Lung microvascular endothelial cell (primary cell): ENCODE measurements at places on chromosomes 2 and 18. TPM values are rescaled to one million over a fixed set of nuclear protein-coding genes. Genes with fewer than 3 reads are reported as not detected.
A peak's percentile ranks its signal among the peaks of the same experiment; 100 is the strongest.

DNA sequence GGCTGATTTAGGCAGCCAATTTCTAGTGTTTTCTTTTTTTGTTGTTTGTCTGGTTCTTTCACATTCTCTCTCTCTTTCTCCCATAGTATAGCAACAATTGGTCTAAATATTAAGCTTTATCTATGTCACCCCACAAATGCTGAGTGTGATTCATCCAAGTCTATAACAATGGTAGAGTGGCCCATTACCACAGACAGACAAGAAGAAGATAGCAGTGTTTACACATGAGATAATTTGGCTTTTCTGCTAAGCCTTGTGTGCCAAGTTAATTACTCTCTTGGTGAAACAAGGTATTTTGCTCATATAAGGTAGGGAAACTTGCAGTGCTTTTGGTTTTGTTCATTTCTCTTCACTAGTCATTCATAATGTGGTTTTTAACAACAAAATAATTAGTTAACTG, 166.5 kb downstream of the SLC8A1 start:
- DNase-seq: no peak

GRCh38 chr18:48345596-48345995, 63.6 kb downstream of the ZBTB7C start:
- DNase-seq: peak; percentile 11

GRCh38 chr2:148622366-148622765, 22.2 kb upstream of the EPC2 start:
- no peak for DNase-seq

DNA sequence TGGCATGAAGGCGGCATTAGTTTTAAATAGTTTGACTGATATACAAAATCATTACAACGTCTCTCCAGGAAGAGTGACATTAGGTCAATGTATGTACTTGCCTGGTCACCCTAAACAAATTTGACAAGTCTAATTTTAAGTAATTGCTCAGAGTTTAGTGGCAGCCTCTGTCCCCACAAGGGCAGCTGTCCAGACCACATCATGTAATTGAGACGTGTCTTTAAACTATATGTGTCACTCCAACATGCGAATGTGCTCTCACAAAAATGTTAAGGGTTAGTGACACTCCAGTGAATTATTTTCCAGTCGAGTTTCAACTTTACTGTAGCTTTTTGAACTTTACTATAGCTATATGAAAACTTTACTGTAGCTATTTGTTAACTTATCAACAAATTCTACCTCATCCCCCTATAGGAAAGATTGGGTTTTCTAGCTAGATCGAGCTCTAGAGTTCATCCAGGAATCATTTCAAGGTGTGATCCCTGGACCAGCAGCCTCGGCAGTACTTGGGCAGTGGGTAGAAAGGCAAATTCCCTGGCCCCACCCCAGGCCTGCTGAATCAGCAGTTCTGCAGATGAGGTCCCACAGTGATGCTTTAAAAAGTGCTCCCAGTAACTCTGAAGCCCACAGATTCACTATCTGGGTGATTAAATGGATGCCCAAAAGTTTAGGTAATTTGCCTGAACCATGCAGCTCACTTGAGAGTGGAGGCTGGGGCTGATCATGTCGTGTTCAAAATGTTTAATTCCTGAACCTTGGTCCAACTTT, 66.4 kb upstream of the POU3F3 start:
- DNase-seq: no peak

DNA sequence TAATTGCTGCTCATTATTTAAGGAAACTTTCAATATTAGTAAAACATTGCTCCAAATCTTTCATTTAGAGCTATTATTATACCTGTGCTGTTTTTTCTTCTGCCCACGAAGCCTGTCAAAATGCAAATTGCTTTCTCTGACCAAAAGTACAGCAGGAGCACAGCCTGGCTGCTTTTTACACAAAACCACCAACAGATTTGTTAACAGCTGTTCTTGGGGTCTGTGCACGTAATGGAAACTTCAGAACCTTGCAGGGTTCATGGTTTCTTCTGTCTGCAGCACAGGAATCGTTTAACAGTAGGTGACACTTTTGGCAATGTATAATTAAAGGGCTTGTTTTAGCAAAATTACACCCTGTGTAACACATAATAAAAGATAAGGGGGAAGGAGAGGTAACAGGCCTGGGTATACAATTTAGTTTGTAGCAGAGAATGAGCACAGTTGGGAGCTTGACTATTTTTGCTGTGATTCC, 447.3 kb downstream of the KCNJ3 start:
- no peak for DNase-seq

GRCh38 chr2:102278720-102279390, 32.5 kb upstream of the IL1RL1 start:
- no peak for DNase-seq

The AMER3 gene
- not detected in 2 replicates for total RNA-seq

The STPG4 gene
- 0.20 TPM in 1 of 2 replicates, not detected in the other for total RNA-seq

The CCBE1 gene
- under 0.01 and 0.22 TPM in 2 replicates for total RNA-seq

The RAX gene
- total RNA-seq: not detected in 2 replicates
